Osteoblast (primary cell): ENCODE measurements at places on chromosomes 2 and 18. TPM values are rescaled to one million over a fixed set of nuclear protein-coding genes. Genes with fewer than 3 reads are reported as not detected.
A peak's percentile ranks its signal among the peaks of the same experiment; 100 is the strongest.

The MSH2 gene
- 14.5 and 16.5 TPM in 2 replicates for total RNA-seq

The CDK5R2 gene
- not detected in 2 replicates for total RNA-seq

The ZDBF2 gene
- total RNA-seq: 9.1 and 12.7 TPM in 2 replicates

The ZSWIM2 gene
- 0.29 TPM in 1 of 2 replicates, not detected in the other for total RNA-seq

The SLC9A4 gene
- not detected in 2 replicates for total RNA-seq

The SULT1C4 gene
- not detected in 2 replicates for total RNA-seq

The PSMA8 gene
- not detected in 2 replicates for total RNA-seq

DNA sequence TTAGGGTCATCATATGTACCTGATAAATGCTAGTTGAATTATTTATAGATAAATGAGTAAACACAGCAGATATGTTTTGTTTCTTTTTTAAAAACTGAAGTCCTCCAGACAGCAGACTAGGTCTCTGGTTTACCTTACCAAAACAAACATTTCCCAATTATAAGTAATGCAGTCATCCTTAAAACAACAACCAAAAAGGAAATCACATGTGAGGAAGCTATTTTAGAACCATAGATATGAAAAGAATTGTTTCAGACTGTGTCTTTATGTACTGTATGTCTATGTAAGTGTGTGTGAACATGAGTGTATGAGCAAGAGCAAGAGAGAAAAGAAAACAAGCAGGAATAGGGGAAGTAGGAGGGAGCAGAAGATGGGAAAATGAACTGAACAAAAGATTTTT is 441.0 kb downstream of the CPS1 start:
- no peak for DNase-seq

DNA sequence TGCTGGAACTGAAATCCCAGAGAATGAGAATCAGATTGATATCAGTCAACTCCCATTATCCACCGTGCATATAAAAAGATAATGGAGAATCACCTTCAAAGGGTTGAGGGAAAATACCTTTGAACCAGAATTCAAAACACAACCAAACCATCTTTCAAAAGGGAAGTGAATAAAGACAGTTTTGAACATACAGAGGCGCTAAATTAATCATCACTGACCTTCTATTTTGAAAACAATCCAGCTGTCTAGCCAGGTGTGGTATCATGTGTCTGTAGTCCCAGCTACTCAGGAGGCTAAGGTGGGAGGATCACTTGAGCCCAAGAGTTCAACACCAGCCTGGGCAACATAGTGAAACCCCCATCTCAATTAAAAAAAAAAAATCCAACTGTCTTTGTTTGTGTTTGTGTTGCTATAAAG is 63.6 kb downstream of the TRABD2A start:
- no peak for DNase-seq

- peak; percentile 79 for DNase-seq
Measured at GRCh38 chr2:206031162-206031784, 54.7 kb downstream of the INO80D start.

DNA sequence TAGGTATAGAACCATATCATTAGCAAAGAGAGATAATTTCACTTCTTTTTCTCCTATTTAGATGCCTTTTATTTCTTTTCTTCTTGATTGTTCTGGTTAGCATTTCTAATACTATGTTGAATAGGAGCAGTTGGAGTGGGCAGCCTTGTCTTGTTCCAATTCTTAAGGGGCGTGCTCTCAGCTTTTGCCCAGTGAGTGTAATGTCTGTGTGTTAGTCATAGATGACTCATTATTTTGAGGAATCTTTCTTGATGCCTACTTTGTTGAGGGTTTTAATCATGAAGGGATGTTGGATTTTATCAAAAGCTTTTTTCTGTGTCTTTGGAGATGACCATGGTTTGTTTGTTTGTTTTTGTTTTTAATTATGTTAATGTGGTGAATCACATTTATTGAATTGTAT is 1453.1 kb upstream of the SLC39A10 start:
- DNase-seq: no peak

GRCh38 chr2:182132605-182133004 is 147.0 kb downstream of the PPP1R1C start:
- DNase-seq: no peak

- no peak for DNase-seq
Measured at GRCh38 chr2:127506510-127506909, 19.8 kb downstream of the IWS1 start.

GRCh38 chr18:79389689-79390088 is 6.0 kb upstream of the NFATC1 start:
- no peak for DNase-seq

DNA sequence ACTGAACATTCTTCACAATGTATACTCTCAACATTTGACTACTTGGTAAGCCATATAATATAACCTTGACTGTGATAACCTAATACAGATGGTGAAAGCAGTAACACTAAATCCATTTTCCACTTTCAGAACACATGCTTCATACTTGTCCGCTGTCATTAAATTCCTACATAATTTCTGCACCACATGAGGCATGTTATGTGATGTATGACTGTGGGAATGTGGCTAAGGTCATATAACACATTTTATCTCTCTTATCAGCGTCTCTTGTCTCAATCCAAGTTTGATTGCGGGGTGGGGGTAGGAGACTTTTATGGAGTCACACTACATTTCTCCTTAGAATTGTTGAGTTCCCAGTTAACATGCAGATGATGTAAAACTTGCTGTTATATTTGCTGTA is 110.9 kb downstream of the MTCL1 start:
- DNase-seq: no peak

DNA sequence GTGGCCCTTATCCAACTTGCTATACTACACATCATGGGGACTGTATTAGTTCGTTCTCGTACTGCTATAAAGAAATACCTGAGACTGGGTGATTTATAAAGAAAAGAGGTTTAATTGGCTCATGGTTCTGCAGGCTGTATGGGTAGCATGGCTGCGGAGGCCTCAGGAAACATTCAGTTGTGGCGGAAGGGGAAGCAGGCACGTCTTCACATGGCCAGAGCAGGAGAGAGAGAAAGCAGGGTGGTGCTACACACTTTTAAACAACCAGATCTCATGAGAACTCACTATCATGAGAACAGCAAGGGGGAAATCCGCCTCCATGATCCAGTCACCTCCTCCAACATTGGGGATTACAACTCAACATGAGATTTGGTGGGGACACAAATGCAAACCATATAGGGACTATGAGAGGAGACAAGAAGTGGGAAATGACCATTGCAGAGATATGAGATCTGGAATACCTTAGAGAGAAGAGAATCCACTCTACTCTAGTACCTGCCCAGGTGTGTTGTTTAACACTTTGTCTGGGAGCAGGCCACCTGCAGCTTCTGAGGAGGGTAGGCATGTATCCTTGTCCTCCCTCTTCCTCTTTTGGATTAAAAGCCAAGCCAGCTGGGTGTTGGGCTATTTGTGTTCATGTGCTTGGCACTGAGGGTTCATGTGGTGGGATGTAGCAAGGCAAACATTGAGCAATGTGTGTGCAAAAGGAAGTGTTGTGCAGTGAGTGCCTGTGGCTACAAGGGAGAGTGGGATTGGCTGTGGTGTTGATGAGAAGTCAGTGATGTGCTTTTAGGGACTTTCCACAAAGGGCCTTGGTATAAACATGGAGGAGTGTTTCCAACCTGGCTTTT is 22.8 kb downstream of the TTLL4 start:
- no peak for DNase-seq

- no peak for DNase-seq
Measured at GRCh38 chr2:66447677-66448076, 12.8 kb downstream of the MEIS1 start.

GRCh38 chr2:39696101-39696553 is 30.4 kb downstream of the TMEM178A start:
- DNase-seq: peak; percentile 52

GRCh38 chr2:36376992-36377738 is 21.6 kb downstream of the CRIM1 start:
- no peak for DNase-seq

GRCh38 chr18:45328811-45329210 is 286.5 kb upstream of the SLC14A2 start:
- DNase-seq: no peak

- DNase-seq: no peak
Measured at GRCh38 chr2:189849550-189849949, 65.3 kb downstream of the PMS1 start.

GRCh38 chr2:106812383-106812782 is 73.6 kb downstream of the ST6GAL2 start:
- DNase-seq: no peak

GRCh38 chr18:49646873-49647272 is 85.0 kb downstream of the LIPG start:
- DNase-seq: no peak

GRCh38 chr2:144332356-144333142 is 187.4 kb downstream of the ZEB2 start:
- peak; percentile 98 for DNase-seq
